SW480 (cell line): ENCODE measurements at places on chromosomes 11 and 22.

GRCh38 chr11:64598106-64598796, 7.2 kb downstream of the SLC22A12 start:
- DNase-seq: no peak

- peak; percentile 40 for DNase-seq
Observed at GRCh38 chr11:9755561-9756185, 91.8 kb downstream of the SWAP70 start.

- peak; percentile 70 for DNase-seq
Observed at GRCh38 chr22:36368359-36368983, 19.3 kb downstream of the MYH9 start.

DNA sequence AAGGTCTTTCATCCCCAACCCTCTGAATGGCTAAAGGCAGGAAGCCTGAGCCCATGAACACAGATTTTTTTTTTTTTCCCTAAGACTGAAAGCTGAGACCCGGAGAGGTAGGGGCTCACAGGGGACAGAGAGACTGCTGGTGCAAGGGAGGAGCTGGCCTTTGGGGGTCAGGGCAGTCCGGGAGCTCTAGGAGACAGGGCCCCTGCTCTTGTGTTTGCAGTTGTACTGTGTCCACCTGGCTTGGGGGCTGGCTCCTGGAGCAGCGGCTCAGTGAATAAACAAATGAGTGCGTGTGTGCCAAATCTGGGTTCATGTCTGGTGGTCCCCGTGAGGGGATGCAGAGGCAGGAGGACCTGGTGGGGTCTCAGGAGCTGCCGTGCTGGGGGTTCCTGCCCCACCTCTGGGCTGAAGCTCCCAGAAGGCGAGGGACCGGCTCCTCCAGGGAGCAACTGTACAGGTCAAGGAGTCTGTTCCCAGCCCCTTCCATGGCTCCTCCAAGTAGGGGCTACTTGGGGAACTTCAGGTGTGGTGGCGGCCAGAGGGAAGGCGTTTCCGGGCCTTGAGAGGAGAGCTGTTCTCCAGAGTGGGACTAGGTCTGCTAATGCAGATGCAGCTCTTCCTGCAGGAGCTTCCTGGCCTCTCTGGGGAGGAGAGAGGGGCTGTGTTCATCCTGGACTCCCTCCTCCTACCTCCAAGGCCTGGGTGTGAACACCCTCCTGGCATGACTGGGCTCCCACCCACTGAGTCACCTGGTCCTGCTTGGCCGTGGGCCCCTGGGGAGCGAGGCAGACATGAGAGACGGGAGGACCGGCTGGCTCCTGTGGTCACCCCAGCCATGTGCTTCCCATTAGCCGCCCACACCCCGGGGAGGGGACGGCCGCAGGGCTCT, 57.6 kb downstream of the FBXO7 start:
- peak; percentile 88 for DNase-seq

DNA sequence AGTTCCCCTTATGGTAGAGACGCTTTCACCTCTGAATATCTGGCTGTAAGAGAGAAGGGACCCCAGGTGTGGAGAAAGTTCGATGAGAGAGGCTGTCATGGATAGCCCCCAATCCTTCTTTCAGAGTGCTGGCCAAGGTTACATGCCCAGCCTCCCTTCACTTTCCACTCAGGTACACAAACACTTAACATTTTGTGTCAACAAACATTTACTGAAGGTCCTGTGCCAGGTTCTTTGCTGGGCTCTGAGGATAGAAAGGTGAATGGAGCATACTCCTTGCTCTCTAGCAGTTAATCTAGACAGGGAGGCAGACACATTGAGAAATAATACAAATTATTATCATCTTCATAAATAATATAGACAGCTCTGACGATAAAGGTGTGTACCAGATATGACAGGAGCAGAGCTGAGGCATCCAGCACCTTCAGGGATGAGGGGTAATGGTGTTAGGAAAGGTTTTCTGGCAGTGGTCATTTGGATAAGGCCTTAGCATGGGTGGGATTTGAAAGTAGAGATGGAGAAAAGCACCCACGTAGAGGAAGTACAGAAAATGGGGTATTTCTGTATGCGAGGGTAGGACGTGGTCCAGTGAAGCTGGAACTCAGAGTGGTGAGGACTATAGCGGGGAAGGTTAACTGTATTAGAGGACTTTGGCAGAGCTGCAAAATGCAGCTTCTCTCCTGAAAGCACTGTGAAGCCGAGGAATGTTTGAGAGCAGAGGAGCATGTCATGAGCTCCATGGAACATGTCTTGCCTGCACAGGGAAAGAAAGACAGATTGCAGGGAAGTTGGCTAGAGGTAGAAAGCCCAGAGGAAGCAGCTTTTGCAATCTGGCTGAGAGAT, 19.6 kb downstream of the PPFIBP2 start:
- no peak for DNase-seq

GRCh38 chr22:35611891-35612576, 5.1 kb downstream of the MB start:
- DNase-seq: no peak

DNA sequence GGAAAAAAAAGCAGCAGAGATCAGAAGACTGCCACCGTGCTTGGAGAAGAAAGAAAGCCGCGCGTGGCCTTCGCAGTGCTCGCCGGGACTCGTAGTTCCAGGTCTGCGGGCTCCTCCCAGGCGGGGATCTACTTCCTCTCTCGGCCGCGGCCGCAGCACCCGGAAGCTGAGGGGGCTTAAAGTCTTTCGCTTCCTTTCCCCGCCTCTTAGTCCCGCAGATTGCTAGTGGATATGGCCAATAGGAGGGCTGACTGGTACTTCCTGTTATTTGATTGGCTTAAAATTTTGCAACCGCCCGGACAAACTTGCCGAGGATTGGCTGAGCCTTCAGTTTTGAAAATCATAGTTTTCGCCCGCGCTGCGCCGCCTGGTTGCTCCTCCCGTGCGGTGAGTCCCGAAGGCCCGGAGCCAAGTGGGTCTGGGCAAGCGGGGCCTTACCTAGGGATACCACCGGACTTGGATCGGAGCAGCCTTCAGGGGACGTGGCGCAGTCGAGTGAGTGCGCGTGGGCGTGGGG, at the start of gene INCENP:
INCENP (plus strand) TSS at position 343 of the 517 bp plus-strand sequence. CDS start 4,151 bp downstream, outside the sequence.
- peak; percentile 99 for DNase-seq

DNA sequence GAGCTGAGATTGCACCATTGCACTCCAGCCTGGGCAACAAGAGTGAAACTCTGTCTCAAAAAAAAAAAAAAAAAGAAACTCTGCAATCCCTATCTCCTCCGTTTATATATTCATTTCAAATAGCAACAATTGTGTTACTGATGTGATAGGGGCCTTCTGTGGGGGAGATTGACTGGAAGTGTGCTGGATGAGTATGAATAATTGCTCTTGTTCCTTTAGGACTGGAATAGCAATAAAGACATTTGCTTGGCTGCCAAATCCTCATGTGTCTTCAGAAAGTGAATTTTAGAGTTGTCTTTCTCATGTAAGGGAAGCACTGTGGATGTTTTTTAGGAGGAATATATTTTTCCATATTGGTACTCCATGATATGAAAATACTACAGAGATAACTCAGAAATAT, 21.1 kb upstream of the ME3 start:
- DNase-seq: no peak

GRCh38 chr22:30968015-30968923, at the start of gene MORC2:
MORC2 (minus strand) TSS chr22:30968774; CDS start chr22:30967889, 885 bp downstream.
- DNase-seq: no peak

GRCh38 chr11:91299980-91300379, 924.6 kb upstream of the FAT3 start:
- no peak for DNase-seq

DNA sequence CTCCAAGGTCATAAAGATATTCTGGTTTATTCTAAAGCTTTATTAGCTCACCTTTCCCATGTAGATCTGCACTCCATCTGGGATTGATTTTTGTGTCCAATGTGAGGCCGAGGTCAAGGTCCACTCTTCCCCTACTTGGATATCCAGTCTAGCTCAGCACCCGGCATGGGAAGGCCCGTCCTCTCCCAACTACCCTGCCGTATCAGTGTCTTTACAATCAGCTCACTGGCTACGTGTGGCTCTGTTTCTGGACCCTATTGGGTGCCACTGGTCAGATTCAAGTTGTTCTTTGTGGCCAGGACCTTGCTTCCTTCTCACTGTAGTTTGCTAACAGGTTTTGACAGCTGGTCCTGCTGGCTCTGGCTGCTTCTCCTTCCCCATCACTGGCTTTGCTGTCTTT, 30.9 kb downstream of the KCNQ1OT1 start:
- DNase-seq: no peak

DNA sequence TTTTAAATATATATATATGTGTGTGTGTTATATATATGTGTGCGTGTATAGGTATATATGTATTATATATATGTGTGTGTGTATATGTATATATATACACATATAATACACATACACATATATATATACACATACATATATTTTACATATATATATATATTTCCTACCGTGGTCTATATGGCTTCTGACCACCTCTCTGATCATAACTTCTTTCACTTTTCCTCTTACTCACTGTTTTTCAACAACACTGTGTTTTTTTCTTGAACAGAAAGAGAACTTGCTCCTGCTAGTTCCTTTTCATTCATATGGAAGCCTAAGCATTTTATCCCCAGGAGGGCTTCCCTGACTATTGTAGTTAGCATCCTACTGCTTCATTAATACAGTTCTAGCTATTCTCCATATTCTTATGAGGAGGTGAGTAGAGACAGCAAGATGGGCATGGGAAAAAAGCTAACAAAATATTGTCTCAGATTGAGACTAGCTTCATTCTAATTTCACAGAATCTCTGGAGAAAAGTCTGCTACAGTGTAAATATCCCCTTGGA, 38.5 kb upstream of the CTSC start:
- DNase-seq: no peak

- no peak for DNase-seq
Observed at GRCh38 chr11:28833670-28834069, 725.5 kb downstream of the METTL15 start.

DNA sequence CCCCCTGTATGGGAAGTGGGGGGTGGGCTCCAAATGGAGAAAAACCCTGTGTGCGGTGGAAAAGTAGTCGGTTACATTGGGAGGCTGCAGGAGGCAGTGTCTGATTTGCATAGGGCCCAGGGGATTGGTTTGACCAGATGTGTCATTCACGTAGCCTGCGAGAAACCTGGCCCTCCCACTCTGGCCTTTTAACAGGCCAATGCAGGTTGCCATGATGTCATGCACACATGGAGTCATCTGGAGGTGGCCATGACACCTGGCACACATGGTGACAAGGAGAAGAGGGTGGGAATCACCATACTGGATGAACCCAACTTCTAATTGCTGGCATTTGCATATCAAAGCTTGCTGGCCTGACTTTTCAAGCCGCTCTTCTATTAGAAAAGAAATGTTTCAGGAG, 50.6 kb downstream of the FAM181B start:
- DNase-seq: no peak

GRCh38 chr11:43404406-43404805, 45.7 kb downstream of the TTC17 start:
- DNase-seq: no peak

GRCh38 chr22:19169002-19169946, 9.3 kb downstream of the SLC25A1 start:
- DNase-seq: no peak

DNA sequence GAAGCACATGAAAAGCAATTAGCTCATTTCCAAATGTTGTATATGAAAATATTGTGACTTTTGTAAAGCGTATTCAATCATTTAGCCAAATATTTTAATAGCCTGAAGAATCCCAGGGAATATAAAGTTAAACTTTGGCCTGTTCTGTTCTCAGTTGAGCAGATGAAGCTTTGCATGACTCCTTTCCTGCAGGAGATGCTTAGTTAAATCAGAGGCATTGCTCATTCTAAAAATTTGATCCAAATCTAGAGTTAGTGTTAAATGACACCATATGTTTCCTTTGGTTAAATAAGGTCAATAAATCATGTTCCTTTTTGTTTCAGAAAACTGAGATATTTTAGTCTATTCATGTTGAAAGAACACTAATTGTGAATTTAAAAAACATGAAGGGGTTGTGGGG, 51.2 kb upstream of the BIRC3 start:
- DNase-seq: no peak

GRCh38 chr11:129427376-129427775, 51.7 kb downstream of the BARX2 start:
- DNase-seq: no peak

GRCh38 chr11:71995726-71996291, 2.9 kb upstream of the IL18BP start:
- DNase-seq: no peak

GRCh38 chr11:35216962-35217678, 78.1 kb downstream of the CD44 start:
- DNase-seq: peak; percentile 39

DNA sequence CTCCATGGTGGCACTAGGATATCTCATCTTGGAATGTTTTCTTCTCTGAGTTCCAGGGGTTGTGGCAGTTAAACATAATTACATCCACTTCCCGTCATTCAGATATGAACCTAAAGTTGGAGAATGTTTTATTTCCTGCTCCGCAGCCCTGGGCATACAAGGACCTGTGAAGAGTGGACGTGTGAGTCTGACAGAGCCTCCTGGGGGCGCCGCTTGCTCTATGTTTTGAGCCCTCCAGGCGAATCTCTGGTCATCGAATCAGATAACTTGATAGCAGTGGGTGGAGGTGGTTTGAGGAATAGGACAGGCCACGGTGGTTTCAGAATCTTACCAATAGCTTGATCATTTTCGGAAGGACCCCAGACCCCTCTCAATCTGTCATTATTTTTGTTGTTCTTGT, 174.2 kb downstream of the NTM start:
- DNase-seq: no peak
